B cell (primary cell): ENCODE measurements at places on chromosomes 3 and 15. TPM values are rescaled to one million over a fixed set of nuclear protein-coding genes. Genes with fewer than 3 reads are reported as not detected.
A peak's percentile ranks its signal among the peaks of the same experiment; 100 is the strongest.

GRCh38 chr15:48802257-48802656 is 8.6 kb downstream of the CEP152 start:
- H3K4me1 ChIP-seq, result peaks cover 6% of the 10 kb centered on the region
- DNase-seq, result no peak
- no peak overlapping the region for H3K27ac ChIP-seq
- no peaks in the 10 kb centered on the region for H3K27me3 ChIP-seq

The DISP2 gene
- 0.15 and 0.71 TPM in 2 replicates for total RNA-seq

DNA sequence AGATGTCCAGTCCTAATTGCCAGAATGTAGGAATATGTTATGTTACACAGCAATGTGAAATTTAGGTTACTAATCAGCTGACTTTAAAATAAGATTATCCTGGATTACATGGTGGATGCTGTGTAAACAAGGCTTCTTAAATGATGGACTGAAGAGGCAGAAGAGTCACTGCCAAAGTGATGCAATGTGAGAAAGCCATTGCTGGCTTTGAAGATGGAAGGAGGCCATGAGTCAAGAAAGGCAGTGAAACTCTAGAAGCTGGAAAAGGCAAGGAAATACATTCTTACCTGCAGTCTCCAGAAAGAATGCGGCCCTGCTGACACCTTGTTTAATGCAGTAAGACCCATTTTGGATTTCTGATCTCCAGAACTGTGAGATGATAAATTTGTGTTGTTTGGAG is 179.1 kb upstream of the ZPLD1 start:
- H3K27ac ChIP-seq, result no peak overlapping the region
- no peak overlapping the region for H3K4me3 ChIP-seq
- DNase-seq, result no peak
- no peaks in the 10 kb centered on the region for H3K27me3 ChIP-seq

GRCh38 chr15:58551084-58551763 is 119.4 kb downstream of the LIPC start:
- no peak overlapping the region for H3K4me3 ChIP-seq
- no peaks in the 10 kb centered on the region for H3K36me3 ChIP-seq
- no peak for DNase-seq
- H3K4me1 ChIP-seq, result no peaks in the 10 kb centered on the region
- no peak overlapping the region for H3K27ac ChIP-seq

The TNFSF10 gene
- total RNA-seq, result 16.4 and 17.8 TPM in 2 replicates

The PDCD10 gene
- total RNA-seq, result 54.4 and 58.0 TPM in 2 replicates

GRCh38 chr3:40615110-40615915 is 90.6 kb downstream of the ZNF621 start:
- peak; percentile 27 for DNase-seq
- no peaks in the 10 kb centered on the region for H3K36me3 ChIP-seq
- H3K4me1 ChIP-seq, result peaks cover 14% of the 10 kb centered on the region
- H3K27me3 ChIP-seq, result no peaks in the 10 kb centered on the region

GRCh38 chr3:103085465-103085864 is 650.6 kb downstream of the ZPLD1 start:
- H3K27me3 ChIP-seq, result no peaks in the 10 kb centered on the region
- no peak overlapping the region for H3K27ac ChIP-seq
- DNase-seq, result no peak
- H3K36me3 ChIP-seq, result no peaks in the 10 kb centered on the region

The CLEC3B gene
- total RNA-seq, result 0.34 TPM in 1 of 2 replicates, not detected in the other

DNA sequence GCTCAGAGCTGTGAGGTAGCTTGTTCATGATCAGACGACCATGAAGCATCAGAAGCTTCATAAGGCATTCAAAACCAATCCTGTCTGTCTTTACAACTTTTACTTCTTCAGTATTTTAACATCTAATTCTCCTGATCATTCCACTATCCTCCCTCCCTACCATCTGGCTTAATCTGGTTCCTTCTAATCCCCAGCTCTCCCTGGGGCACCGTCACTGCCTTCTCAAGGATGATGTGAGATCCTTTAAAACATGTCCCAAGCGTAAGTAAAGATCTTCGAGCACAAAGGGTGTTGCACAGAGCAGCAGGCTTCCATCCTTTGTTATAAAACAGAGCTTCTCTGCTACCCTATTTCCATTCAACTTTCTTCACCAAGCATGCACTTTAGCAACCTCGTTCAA is 362.7 kb upstream of the ARRDC4 start:
- no peaks in the 10 kb centered on the region for H3K4me1 ChIP-seq
- no peaks in the 10 kb centered on the region for H3K36me3 ChIP-seq
- no peak overlapping the region for H3K4me3 ChIP-seq
- no peak overlapping the region for H3K27ac ChIP-seq
- no peaks in the 10 kb centered on the region for H3K27me3 ChIP-seq

DNA sequence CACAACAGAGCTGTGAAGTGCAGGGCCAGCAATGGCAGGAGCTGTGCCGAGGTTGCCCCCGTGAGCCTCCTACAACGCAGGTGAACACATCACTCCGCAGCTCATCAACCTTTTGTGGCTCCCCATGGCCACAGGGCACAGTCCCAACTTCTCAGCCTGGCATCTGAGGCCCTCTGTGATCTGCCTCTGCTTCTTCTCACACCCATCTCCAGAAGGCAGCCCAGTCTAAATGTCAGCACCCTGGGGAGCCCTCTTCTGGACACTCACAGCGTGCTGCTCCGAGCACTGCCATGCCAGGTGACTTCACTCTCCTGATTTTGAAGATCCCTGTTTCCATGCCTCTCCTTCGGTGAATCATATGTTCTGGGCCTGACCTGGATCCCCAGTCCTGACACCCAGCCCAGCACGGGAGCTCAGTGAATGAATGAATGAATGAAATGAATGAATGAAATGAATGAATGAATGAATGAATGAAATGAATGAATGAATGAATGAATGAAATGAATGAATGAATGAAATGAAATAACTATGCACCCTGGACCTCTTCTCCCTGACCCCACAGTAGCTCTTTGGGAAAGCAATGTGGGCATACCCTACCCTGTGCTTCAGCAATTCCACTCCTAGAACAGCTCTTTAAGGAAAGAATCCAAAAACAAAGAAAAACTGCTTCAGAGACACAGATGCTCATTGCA is 17.9 kb upstream of the SKIC8 start:
- H3K27ac ChIP-seq, result no peak overlapping the region
- H3K4me3 ChIP-seq, result no peak overlapping the region
- no peaks in the 10 kb centered on the region for H3K27me3 ChIP-seq
- DNase-seq, result no peak

- H3K27ac ChIP-seq, result no peak overlapping the region
- H3K4me1 ChIP-seq, result no peaks in the 10 kb centered on the region
- no peaks in the 10 kb centered on the region for H3K27me3 ChIP-seq
- no peak overlapping the region for H3K4me3 ChIP-seq
- no peaks in the 10 kb centered on the region for H3K36me3 ChIP-seq
Measured at GRCh38 chr3:167361306-167361705, 18.8 kb downstream of the ZBBX start.

DNA sequence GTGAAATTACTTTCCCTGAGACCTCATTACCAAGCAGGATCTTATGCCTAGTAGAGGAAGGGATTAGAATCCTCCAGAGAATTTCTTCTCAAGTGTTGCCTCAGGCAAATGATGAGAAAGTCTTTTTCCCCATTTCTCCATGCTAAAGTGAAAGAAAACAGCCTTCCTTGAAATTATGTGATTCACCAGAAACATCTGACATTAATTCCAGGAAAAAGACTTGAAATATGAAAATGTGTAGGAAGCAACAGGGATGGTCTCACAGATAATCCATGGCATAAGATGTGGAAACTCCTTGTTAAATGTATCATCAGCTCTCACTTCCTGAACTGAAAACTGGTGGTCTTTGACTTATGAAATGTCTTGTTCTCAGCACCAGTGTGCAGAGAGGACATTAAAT is 17.9 kb upstream of the ABI3BP start:
- no peaks in the 10 kb centered on the region for H3K36me3 ChIP-seq
- no peak for DNase-seq
- H3K27me3 ChIP-seq, result no peaks in the 10 kb centered on the region
- H3K4me1 ChIP-seq, result no peaks in the 10 kb centered on the region

GRCh38 chr3:33521736-33522135 is 81.5 kb upstream of the UBP1 start:
- H3K27ac ChIP-seq, result no peak overlapping the region
- no peak overlapping the region for H3K4me3 ChIP-seq
- no peaks in the 10 kb centered on the region for H3K27me3 ChIP-seq
- peaks cover 5% of the 10 kb centered on the region for H3K36me3 ChIP-seq
- H3K4me1 ChIP-seq, result no peaks in the 10 kb centered on the region

The USP3 gene
- 152 and 178 TPM in 2 replicates for total RNA-seq

DNA sequence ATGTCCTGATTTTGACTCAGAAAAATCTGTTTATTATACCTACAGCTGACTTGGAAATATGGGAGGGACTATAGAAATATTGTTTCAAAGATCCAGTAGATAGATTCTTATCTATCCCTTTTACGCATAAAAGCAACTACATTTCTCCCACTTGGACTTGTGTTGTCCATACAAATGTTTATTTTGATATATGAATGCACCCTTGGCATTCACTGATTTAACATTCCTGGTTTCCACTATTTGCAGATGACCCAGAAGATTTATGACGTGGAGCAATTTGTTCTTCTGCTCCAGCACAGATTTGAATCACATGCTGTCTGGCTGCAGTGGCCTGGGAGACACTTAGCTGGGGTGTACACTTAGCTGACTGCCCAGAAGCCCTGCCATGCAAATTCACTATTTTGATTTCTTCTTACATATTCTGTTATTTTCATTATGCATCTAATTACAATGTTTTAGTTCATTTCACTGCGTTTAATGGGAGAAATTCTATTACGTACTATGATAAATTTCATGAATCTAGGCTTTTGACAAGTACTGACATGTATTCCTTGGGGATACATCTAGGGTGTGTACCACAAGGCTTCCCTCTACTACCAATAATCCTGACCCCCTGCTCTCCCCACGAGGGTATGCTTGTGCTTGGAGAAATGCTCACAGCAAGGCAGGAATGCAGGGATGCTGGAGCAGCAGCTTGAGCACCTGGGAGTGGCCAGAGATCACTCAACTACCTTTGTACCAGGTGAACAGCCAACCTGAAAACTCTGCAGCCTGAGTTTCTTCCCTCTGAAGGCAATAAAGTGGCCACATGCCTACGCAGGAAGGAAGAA is 223.6 kb upstream of the TBL1XR1 start:
- no peaks in the 10 kb centered on the region for H3K36me3 ChIP-seq
- no peaks in the 10 kb centered on the region for H3K4me1 ChIP-seq
- H3K27me3 ChIP-seq, result no peaks in the 10 kb centered on the region
- H3K4me3 ChIP-seq, result no peak overlapping the region

The SAMD7 gene
- 0.12 TPM in 1 of 2 replicates, not detected in the other for total RNA-seq

DNA sequence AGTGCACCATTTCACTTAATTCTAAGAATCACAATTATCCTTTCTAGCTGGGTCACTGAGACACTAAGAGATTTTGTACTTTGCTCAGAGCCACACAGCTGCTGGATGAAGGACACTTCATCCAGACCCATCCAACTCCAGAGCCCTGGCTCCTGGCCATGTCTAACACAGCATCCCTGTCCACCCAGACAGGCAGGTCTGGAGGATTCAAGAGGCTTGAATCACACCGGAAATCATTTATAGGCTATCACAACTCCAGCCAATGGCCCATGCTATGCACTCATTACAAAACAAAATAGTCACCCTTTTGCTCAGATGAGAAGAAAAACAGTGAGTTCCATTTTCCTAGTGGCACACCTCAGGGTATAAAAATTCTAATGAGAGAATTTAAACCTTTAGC is 198.2 kb upstream of the LMCD1 start:
- no peaks in the 10 kb centered on the region for H3K27me3 ChIP-seq
- DNase-seq, result no peak
- no peak overlapping the region for H3K4me3 ChIP-seq
- H3K27ac ChIP-seq, result no peak overlapping the region
- H3K4me1 ChIP-seq, result no peaks in the 10 kb centered on the region

GRCh38 chr3:191345334-191345733 is 15.0 kb upstream of the UTS2B start:
- H3K36me3 ChIP-seq, result peaks cover 3% of the 10 kb centered on the region
- H3K27ac ChIP-seq, result no peak overlapping the region
- H3K4me3 ChIP-seq, result no peak overlapping the region
- no peaks in the 10 kb centered on the region for H3K27me3 ChIP-seq

The TTC14 gene
- 136 and 139 TPM in 2 replicates for total RNA-seq

- no peaks in the 10 kb centered on the region for H3K36me3 ChIP-seq
- H3K27ac ChIP-seq, result no peak overlapping the region
- no peaks in the 10 kb centered on the region for H3K27me3 ChIP-seq
- H3K4me3 ChIP-seq, result no peak overlapping the region
- no peaks in the 10 kb centered on the region for H3K4me1 ChIP-seq
- DNase-seq, result no peak
Measured at GRCh38 chr3:81920816-81921215, 159.4 kb upstream of the GBE1 start.

The HDC gene
- not detected in 2 replicates for total RNA-seq

The NOX5 gene
- total RNA-seq, result 0.05 TPM in 1 of 2 replicates, not detected in the other

GRCh38 chr3:153111016-153111415 is 51.0 kb upstream of the RAP2B start:
- H3K4me1 ChIP-seq, result no peaks in the 10 kb centered on the region
- no peak overlapping the region for H3K4me3 ChIP-seq
- no peaks in the 10 kb centered on the region for H3K27me3 ChIP-seq
- no peaks in the 10 kb centered on the region for H3K36me3 ChIP-seq

DNA sequence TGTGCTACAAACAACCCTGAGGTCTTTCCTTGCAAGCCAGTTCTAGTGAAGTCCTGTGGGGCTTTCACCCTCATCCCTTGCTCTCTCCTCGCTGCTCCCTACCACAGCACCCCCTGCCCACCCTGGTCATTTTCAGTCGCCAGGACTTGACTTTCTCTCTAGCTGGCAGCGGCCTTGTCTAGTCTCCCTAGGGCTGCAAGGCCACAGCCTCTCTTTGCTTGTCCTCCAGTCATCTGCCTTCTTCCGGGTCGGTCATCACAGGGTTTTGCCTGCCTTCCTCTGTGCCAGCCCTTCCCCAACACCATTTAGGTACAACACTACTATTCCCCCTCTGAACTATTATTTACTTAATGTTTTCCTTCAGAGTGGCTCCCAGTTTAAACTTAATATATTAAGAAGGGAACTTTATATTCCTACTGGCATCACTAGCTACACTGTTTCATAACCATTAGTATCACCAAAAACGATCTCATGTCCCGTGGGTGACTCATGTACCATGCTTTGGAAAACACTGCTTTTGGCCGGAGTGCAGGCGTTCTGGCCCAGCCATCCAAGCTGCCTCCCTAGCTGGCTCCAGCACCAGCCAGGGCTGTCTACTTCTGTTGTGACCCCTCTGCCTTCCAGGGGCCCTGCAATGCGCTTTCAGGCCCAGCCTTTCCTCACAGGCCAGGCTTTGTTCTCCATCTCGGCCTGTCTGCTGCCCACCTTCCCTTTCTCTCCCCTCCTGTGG is 21.4 kb downstream of the FAH start:
- no peaks in the 10 kb centered on the region for H3K27me3 ChIP-seq
- H3K4me3 ChIP-seq, result no peak overlapping the region
- H3K27ac ChIP-seq, result no peak overlapping the region
- no peaks in the 10 kb centered on the region for H3K36me3 ChIP-seq
- DNase-seq, result no peak
